T-helper 17 cell (primary cell): ENCODE measurements at places on chromosomes 16 and 17. TPM values are rescaled to one million over a fixed set of nuclear protein-coding genes. Genes with fewer than 3 reads are reported as not detected.

GUCY2D gene
- not detected for total RNA-seq

PRSS8 gene
- not detected for total RNA-seq

DNA sequence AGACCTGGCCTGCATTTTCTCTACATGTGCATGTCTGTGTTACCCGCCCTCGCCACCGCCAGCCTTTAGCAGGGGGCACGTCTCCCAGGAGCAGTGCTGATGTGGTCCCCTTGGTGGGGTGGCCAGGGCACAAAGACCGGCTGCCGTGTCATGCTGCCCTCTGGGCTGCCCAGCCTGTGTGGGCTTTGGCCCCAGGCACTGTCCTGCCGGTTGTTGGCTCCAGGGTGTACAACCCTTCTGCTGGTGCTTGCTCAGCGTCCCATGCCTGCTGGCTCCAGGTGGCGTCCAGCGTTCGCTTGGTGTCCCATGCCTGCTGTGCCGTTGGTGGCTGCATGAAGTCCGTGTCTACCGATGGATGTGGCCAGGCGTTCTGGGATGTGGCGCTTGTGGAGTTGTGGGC is 4.1 kb downstream of the BAIAP2 start:
- peaks cover 12% of the 10 kb centered on the region for H3K27me3 ChIP-seq
- H3K4me3 ChIP-seq = no peak overlapping the region

DNA sequence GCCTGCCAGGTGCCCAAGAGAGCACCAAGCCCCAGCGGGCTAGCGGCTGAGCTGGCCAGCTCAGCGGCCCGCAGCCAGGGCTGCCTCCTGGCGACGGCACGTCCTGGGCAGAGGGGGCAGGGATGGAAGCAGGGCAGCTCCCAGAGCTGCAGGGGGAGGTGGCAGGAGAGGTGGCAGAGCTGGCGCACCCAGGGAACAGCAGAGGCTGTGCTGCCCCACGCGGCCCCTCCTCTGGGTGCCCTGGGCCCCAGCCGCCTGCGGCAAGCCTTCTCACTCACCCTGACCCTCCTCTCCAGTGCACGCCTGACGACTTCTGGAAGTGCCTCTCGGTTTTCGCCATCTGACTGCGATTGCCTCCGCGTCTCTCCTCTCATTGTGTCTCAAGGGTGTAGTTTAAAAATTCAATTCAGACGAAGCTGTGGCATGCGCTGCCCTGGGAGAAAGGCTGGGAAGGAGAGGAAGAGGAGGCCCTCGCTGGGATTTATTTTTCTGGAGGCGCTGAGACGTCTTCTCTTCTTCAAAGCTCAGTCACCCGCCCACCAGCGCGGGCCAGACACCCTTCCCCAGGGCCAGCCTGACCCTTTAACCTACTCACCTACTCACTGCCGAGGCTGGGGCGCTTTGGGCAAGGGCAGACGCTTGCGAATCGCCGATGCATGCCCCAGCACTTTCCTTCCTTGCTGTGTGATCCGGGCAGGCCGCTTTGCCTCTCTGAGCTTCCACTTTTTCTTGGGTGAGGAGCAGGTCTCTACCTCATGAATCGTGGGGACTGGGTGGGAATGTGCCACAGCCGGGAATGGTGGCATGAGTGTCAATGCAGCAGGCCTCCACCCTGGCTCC is 24.9 kb downstream of the GSE1 start:
- H3K27ac ChIP-seq = no peak overlapping the region
- H3K4me3 ChIP-seq = no peak overlapping the region
- no peak for DNase-seq

- DNase-seq = no peak
- H3K4me3 ChIP-seq = no peak overlapping the region
- no peaks in the 10 kb centered on the region for H3K4me1 ChIP-seq
- H3K27me3 ChIP-seq = no peaks in the 10 kb centered on the region
Measured at GRCh38 chr17:81432941-81433340, 37.7 kb downstream of the BAHCC1 start.

ATP2C2 gene
- total RNA-seq = not detected

PRAC1 gene
- not detected for total RNA-seq

GRCh38 chr16:73124097-73124652 is 76.2 kb upstream of the ZFHX3 start:
- H3K36me3 ChIP-seq = peaks cover 5% of the 10 kb centered on the region
- no peaks in the 10 kb centered on the region for H3K27me3 ChIP-seq
- no peak overlapping the region for H3K4me3 ChIP-seq

- H3K36me3 ChIP-seq = no peaks in the 10 kb centered on the region
- H3K4me3 ChIP-seq = no peak overlapping the region
- H3K27ac ChIP-seq = no peak overlapping the region
- DNase-seq = no peak
- peaks cover 3% of the 10 kb centered on the region for H3K4me1 ChIP-seq
Measured at GRCh38 chr17:55157165-55157564, 107.6 kb upstream of the HLF start.

DNA sequence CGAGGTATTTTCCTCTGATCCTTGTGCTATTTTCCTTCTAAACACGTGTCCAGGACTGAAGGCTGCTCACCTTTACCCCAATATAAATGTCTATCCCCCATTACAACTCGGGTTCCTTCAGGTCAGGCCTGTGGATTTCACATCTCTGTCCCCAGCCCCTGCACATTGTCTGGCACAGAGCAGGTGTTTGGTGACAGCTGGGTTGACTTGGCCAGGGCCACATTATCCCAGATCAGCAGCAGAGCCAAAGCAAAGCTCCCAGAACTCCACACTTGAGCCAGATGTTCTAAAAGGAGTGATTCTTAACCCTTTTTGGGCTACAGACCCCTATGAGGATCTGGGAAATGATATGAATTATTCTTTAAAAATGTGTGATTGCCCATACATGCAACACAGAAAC is 18.0 kb upstream of the SPATA32 start:
- H3K36me3 ChIP-seq = peaks cover 1% of the 10 kb centered on the region
- no peak for DNase-seq

GRCh38 chr17:17380145-17380925 is 77.2 kb downstream of the NT5M start:
- no peak overlapping the region for H3K27ac ChIP-seq
- peaks cover 2% of the 10 kb centered on the region for H3K4me1 ChIP-seq
- DNase-seq = no peak
- H3K4me3 ChIP-seq = no peak overlapping the region
- H3K36me3 ChIP-seq = peaks cover 2% of the 10 kb centered on the region
- peaks cover 15% of the 10 kb centered on the region for H3K27me3 ChIP-seq

GRCh38 chr17:76791053-76791980 is 53.4 kb downstream of the MFSD11 start:
- peak overlapping the region; percentile 73 for H3K27ac ChIP-seq
- peaks cover 18% of the 10 kb centered on the region for H3K4me1 ChIP-seq
- H3K36me3 ChIP-seq = peaks cover 2% of the 10 kb centered on the region
- peak overlapping the region; percentile 52 for H3K4me3 ChIP-seq
- no peaks in the 10 kb centered on the region for H3K27me3 ChIP-seq
- peak; percentile 12 for DNase-seq
